ENCODE measurements at places on chromosomes 5 and 9.

GRCh38 chr9:130451004-130451390 lies 6.2 kb downstream of the ASS1 start:
- no peak for DNase-seq

DNA sequence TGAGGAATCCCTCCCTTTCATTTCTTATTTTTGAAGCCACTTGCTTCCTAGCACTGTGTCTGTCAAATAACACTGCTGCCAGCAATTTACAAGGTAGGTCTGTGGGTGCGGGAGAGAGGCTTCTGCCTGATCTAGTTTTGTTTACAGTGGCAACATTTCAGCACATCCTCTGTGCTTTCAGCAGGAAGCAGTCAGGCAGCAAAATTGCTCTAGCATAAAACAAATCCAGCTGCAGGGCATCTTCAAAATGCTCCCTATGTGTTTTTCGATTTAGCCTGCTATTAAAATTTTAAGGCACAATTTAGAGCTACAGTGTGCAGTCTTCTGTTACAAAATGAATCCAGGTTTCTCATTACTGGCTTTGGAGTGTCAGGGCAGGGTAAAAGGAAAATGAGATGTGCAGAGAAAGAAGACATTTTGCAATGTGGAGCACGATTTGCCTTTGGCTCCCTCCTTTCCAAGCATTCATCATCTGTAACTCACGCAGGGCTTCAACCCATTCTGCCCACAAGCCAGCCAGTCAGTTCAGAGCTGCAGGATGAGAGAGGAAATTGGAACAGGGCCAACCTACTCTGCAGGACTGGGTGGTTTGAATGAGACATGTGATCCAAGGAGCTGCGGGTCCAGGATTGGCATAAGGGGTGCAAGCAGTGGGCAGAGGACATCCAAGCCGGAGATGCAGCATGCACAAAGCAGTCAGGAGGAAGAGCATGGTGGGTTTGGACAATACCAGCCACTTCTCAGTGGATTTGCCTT lies 143.4 kb upstream of the APC start:
- DNase-seq: no peak

DNA sequence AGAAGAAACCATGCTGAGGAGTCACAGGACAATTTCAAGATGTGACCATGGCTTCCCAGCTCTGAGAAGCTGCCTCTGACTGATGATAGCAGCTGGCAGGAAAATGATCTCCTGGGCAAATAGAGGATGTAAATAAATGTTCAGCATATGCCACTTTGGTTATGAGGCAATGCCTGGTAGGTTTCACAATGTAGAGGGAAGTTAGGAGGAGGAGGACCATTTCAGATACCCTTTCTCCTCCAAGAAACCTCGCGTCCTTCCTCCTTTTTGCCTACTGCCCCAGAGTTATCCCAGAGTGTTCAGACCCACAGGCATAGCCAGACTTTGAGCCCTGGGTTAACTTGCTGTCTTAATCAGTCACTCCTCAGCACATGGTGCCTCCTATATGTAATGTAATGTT lies 541.6 kb upstream of the DAP start:
- DNase-seq: no peak

GRCh38 chr5:139389701-139390638 lies at the start of gene MZB1:
TSS of gene MZB1 (minus strand) at chr5:139389913. CDS start at chr5:139389856, 57 bp downstream.
- no peak for DNase-seq

GRCh38 chr5:78501411-78502352 lies 141.3 kb downstream of the SCAMP1 start:
- DNase-seq: no peak

- DNase-seq: no peak
Observed at GRCh38 chr5:67996596-67996995, 219.0 kb upstream of the PIK3R1 start.

GRCh38 chr9:86795823-86796553 lies 151.3 kb downstream of the GAS1 start:
- no peak for DNase-seq

DNA sequence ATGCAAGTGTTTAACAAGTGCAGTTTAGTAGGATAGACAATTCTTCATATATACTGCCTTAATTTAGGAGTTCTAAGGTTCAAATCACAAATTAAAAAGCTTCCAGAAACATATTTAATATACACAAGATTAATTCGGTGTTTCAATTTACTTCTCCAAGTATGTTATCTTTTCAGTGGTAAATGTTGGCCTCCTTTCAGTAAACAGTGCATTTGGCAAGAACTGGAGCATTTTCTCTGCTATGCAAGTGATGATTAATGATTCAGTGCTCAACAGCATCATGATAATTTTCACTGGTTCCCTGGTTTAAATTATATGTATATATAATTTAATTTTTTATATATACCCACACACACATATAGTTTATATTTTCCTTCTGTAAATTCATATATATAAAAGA lies 541.7 kb downstream of the EFNA5 start:
- no peak for DNase-seq

- DNase-seq: peak; percentile 30
Observed at GRCh38 chr5:67617051-67617450, 420.5 kb upstream of the CD180 start.

DNA sequence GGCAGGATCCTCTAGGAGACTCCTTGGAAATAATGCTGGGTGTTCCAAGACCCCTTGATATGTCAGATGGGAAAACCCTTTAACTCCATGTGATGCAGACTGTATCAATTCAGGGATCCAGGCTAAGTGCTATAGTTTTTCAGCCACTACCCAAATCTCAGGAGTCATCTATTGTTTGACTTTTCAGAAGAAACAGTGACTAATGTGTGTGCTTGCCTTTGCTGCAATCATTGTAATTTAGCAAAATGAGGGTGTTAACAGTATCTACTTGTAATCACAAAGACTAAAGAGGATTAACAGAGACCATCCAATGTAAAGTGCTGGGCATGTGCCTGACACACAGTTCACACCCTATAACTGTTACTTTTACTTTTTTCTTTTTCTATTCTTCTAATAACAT lies 309.6 kb upstream of the RFX3 start:
- DNase-seq: no peak

GRCh38 chr5:164753434-164753833 lies 1248.0 kb downstream of the MAT2B start:
- DNase-seq: no peak

DNA sequence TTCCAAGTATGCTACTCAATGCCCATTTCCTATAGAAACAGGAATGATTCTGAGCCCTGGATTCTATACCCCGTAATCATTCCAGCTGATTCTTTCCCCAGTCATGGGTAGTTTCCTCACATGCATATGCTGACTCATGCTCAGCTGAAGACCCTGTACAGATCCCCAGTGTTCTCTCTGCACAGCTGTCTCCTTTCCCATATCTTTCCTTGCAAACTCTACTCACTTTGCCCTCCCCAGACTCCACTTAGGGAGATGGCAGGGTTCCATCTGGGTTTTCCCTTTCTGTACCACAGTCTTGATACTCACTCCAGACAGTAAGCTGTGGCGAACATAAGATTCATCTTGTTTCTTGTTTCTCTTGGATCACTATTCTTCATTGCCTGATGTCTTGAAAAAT lies 357.6 kb downstream of the RAB3C start:
- DNase-seq: no peak

- peak; percentile 54 for DNase-seq
Observed at GRCh38 chr9:10612641-10613398, at the start of gene PTPRD. TSS of gene PTPRD (minus strand) at chr9:10613002.

DNA sequence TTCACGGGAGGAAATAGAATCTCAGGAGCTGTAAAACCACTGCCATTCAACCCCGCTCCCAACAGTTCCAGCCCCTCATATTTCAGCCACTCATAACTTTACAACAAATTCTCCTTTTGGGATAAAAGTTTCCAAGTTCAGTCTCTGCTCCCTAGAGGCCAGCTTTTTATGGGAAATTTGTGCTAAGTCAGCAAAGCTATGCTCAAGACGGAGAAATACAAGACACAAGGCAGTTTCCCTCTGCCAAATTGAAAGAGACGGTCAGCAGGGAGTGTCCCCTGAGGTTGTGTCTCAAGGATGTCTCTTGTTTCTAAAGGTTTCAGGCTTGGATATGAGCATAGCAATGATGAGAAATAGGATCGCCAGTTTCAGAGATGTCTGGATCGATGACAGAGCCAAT lies 608.6 kb downstream of the CCDC171 start:
- DNase-seq: no peak

DNA sequence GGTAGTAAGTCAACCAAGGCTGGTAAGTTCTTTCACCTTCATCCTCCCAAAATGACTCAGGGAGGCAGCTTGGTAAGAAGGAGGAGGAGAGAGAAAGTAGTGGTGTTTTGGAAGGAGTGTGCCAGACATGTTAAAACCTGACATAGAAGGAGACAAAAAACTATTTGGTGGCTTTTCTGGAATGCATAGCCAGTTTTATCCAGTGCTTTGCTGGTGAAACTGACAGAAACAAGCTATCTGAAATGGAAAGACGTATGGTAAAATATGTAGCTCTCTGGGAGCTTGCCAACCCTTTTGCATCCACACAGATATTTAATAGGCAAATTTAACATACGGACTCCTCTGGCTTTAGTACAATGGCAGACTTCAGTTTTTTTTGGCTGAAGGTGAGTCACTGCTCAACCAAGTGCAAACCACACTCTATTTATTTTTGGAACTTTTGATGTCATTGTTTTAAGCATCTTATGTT lies 45.4 kb downstream of the RAB14 start:
- no peak for DNase-seq

DNA sequence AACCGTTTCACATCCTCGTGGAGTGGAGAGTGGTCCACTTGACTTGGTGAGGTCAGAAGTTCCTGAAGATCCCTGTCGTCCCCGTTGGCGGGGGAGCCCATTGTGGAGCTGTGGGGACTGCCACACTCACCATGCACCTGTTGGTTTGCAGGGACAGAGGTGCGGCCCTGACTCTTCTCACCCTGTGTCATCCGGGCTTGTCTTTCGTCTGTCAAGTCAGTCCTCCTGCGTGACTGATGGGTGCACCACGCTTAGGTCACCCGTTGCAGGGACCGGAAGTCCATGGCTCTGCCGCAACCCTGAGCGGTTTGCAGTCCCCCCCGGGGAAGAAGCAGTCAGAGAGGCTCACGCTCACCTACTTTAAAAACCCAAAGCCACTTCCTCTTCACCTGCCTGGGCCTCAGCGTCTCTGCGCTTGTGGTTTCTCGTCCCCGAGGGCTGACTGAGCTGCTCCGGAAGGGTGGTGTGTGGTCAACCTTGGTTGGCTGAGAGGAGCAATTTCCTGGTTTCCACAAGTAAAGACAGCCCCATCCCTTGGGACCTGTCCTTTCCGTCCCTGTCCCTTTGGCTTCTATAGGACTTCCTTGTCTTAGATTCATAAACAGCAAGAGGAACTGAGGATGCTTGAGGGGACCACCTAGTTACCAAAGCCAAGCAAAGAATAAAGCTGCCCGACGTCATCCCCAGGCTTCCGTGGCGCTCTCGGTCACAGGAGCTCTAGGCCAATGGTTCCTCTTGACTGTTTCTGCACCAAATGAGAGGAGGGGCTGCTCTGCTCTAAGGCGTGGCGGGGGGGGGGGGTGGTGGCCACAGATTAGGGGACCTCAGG lies 53.2 kb downstream of the USP20 start:
- no peak for DNase-seq

DNA sequence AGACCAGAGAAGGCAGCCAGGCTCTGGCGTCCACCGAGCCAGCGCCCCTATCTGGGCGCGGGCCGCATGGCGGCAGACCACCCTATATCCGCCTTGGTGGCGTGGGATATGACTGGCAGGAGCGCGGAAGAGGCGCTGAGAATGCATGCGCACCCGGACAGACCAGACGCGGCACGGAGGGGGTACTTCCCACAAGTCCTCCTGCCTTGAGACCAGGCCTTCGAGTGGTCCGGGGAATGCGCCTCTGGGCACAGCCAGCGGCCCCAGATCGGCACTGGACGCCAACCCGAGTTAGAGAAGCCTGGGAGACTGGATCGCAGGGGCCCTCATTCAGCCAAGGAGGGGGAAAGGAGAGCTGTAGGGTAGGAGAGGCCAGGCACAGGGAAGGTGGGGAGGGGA lies 2.5 kb upstream of the LMX1B start:
- DNase-seq: no peak

DNA sequence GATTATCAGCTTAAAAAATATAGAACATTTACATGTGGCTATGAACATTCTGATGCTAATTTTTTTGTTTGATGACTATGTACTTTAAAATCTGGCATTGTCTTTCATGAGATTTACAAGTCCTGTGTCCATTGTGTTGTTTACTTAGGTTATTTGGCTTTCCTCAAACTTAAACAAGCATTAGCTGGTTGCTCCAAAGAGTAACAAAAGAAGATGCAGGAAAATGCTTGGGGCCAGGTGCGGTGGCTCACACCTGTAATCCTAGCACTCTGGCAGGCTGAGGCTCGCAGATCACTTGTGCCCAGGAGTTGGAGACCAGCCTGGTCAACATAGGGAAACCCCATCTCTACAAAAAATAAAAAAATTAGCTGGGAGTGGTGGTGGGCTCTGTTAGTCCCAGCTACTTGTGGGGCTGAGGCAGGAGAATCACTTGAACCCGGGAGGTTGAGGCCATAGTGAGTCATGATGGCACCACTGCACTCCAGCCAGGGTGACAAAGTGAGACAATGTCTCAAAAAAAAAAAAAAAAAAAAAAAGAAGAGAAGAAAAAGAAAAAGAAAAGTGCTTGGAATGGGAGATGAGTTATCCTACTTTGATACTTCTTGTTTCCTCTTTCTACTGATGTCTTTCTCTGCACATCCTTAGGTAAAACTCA lies 39.7 kb downstream of the PAM start:
- DNase-seq: peak; percentile 38

DNA sequence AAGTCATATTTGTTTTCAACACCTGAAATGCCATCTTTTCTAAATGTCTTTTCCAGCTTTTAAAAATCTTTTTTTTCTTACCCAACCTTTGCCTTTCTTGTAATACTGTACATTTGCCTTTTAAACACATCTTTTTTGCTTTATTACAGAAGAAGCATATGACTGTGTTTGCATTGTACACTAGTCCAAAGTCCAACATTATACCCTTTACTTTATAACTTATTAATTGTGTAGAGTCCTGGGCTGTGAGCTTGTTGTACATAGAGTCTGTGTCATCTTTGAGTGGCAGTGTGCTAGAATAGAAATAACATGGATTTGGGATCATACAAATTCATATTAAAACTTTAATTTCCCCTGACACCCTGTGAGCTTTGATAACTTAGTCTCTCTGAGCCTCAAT lies 23.7 kb downstream of the CWC27 start:
- DNase-seq: no peak

GRCh38 chr5:90119531-90119971 lies 290.0 kb downstream of the CETN3 start:
- DNase-seq: no peak

GRCh38 chr5:146653560-146653959 lies 137.6 kb upstream of the GPR151 start:
- DNase-seq: no peak

DNA sequence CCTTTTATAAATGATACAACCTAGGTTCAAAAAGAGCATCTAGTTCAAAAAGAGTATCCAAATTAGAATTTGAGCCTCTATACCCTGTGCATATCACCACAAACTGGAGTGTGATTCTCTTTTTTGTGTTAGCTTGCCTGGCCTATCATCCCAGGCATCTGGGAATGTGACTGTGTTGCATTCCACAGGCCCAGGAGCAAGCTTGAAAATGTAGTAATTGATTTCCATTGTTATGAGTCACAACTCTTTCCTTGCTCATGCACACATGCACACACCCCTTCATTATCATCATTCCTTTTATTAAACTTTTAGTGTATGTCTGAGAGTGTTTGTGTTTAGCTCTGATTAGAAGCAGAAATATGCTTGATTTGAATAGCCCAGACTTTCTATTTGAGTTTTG lies 75.2 kb downstream of the FCHO2 start:
- no peak for DNase-seq
